CD4-positive, alpha-beta T cell treated with Interleukin-17A for 1 hour (primary cell): ENCODE measurements at places on chromosomes 16 and 17.

GRCh38 chr17:31525801-31526549 is 134.5 kb downstream of the RAB11FIP4 start:
- DNase-seq, result no peak

- DNase-seq, result no peak
Measured at GRCh38 chr16:52465711-52466267, 81.2 kb downstream of the TOX3 start.

DNA sequence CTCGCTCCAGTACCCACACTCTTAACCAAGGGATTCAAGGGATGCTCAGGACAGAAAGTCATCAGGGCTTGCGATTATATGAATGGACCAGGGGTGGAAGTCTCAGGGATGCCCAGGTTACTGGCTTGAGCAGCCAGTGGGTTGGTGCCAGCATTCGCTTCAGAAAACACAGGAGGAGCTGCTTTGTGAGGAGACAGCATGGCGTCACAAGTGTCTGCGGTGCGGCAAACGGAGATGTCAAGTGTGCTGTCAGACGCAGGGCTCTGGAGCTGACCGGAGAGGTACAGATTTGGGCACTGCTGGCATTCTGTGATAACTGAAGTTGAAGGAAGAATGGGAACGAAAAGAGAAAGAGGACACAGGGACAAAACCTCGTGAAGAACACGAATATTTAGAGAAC is 4.1 kb downstream of the MARCHF10 start:
- no peak for DNase-seq

GRCh38 chr17:60819447-60820130 is 141.9 kb downstream of the BCAS3 start:
- no peak for DNase-seq

- DNase-seq, result no peak
Measured at GRCh38 chr16:14511800-14512135, 118.3 kb downstream of the PARN start.

DNA sequence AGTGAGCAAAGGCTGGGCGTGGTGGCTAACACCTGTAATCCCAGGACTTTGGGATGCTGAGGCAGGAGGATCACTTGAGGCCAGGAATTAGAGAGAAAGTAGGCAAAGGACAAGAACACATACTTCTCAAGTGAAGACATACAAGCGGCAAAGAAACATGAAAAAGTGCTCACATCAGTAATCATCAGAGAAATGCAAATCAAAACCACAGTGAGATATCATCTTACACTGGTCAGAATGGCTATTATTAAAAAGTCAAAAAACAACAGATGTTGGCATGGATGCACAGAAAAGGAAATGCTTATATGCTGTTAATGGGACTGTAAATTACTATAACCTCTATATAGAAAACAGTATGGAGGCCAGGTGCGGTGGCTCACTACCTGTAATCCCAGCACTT is 12.2 kb upstream of the SLX4 start:
- no peak for DNase-seq

DNA sequence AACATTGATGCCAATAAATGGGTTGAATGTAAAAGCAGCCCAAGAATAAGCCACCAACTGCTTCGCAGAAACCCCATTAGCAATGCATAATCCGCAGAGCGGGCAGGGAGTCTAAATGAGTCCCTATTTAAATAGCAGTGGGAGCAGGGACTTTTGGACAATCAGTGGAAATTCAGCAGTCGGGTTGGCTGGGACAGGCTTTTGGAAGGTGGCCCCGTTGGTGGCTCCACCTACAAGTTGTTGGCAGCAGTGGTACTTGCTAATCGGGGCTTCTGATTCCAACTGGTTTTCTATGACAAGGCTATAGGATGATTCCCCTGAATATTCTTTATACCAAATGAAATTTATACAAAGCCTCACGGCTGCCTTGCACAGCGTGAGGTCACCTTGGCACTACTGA is 86.3 kb downstream of the WDR59 start:
- DNase-seq, result no peak

DNA sequence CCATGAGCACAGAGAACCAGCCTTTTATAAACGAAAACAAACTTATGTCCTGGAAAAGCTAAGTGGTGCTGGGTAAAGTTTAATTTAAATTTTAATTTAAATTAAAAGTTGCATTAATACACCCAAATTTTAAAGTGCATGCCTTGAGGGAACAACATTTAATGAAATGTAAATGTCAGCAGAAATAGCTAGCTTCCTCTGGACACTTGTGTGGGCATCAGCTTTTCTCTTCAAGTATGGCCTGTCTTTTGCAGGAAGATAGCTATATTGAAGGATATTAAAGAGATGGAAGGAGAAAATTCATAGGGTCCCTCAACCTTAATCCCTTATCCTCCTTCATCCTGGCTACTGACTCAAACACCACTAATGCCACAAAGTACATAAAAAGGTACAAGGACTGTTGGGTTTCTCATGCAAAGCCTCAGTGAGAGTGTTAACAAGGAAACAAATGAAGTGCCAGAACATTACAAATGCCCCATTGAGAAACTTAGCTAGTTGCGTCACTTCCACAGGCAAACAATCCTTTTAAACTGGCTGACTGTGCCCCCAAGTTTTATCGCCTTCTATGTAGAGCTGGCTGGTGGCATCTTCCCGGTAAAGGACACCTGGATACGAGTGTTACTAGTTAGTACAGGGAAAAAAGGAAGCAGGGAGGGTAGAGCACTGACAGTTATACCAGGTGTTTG is 14.1 kb downstream of the PHF12 start:
- no peak for DNase-seq

DNA sequence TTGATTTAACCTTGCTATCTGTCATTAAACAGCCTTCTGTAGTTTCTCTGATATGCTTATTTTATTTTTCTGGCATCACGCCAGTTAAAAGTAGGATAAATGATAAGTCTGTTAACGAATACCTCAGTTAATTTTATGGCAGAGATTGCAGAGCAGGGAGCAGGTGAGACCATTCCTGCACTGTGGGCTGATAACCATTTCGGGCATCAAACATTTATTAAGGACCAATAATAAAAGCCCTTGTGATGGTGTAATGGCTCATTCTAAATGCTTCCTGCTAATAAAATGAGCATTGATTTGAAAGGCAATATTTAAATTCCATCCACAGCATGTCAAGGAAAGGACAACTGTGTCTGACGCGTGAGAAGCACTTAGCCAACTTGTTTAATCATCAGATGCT is 94.1 kb downstream of the ASIC2 start:
- no peak for DNase-seq

DNA sequence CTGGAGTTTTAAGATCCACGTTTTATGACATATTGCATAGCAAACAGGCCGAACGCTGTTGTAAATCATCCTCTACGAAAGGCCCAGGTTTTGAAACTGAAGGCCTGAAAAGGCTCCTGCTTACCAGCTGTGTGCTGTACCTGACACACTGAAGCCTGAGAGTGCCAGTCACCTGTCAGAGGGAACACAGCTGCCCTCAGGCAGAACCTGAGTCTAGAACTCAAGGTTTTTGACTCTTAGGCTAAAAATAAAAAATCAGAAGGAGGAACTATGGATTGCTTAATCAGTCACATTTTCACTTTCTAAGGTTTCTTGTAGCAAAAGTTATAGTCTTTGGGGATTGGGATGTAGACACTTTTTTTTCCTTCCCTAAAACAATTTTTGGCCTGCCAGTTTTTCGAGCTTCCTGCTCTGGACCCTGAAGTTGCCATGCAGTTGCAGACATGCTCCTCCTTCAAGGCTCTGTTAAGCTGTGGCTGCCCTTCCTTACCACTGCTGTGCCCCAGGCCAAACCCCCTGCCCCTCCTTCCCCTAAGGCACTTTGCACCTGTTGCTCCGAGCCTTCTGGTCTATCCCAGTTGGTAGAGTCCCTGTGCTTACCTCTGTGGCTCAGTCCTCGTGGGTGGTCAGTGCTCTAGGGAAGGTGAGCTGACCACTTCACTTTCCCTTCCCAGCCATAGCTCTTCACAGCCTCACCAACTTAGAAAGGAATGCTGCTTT is 56.6 kb downstream of the TENT4B start:
- no peak for DNase-seq

DNA sequence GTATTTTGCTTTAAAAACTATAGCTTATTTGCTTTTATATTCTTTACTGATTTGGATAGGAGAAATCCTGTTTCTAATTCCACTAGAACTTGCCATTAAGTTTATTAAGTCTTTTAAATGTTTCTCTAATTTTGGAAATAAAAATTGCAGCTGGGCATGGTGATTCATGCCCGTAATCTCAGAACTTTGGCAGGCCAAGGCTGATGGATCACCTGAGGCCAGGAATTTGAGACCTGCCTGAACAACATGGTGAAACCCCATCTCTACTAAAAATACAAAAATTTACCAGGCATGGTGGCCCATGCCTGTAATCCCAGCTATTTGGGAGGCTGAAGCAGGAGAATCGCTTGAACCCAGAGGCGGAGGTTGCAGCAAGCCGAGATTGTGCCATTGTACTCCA is 30.7 kb downstream of the DNAH17 start:
- DNase-seq, result no peak

DNA sequence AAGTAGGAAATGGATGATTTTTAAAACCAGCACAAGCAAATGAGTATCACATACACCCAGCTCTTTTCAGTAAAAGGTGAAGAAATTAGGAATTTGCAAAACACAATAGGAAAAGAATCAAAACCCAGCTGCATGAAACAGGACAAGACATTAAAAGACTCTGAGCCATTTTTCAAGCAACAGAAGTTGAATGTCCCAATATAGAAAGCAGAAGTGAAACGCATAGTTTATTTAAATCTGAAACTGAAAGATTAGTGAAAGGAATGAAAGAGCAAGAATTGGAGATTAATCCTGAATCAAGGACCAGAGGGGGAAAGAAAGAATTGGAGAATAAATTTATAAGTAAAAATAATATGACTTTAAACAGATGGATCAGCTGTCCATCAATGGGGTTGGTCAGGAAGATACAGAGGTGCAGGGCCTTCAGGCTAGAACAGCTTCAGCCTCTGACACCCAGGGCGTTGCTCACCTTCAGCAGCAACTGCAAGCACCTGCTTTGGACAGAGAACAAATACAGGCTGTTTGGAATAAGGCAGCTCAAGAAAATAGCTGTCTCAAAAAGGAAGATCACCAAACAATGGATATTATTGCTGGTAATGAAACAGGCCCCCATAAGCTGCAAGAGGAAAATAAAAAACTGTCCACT is 3.9 kb upstream of the ARHGAP17 start:
- DNase-seq, result no peak

DNA sequence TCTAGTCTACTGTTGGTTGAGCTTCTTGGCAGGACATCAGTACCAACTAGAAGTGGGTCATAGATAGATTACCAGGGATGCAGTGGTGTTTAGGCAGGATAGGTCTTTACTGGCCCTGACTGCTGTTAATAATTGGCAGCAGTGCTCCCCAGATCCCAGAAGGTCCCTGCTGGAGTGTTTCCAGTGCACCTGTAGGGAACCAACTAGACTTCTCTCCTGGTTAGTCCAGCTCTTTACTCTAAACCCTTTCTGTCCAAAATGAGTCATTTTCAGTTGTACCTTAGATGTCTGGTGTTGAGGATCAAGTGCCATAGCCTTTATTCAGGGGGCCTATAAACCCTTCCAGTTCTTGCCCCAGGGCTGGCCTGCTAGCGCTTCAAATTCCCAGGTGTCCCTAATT is 8.7 kb downstream of the POLR2C start:
- DNase-seq, result no peak

DNA sequence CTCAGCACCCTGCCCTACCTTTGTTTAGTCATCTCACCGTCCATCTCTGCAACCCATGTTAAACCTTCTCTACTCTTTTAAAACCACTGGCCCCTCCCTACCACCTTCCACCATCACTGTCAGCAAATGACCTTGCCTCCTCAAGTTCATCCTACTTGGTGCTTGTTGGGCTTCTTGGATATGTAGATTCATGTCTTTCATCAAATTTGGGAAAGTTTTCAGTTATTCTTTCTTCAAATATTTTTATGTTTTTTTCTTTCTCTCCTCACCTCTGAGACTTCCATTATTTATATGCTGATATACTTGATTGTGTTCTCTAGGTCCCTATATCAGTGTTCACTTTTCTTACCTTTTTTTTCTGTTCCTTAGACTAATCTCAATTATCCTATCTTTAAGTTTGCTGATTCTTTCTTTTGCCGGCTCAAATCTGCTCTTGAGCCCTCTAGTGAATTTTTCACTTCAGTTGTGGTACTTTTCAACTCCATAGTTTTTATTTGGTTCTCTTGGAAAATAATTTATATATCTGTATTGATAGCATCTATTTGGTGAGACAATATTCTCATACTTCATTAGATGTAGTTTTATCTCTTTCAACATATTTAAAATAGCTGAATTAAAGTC is 28.7 kb upstream of the ALDH3A2 start:
- no peak for DNase-seq

DNA sequence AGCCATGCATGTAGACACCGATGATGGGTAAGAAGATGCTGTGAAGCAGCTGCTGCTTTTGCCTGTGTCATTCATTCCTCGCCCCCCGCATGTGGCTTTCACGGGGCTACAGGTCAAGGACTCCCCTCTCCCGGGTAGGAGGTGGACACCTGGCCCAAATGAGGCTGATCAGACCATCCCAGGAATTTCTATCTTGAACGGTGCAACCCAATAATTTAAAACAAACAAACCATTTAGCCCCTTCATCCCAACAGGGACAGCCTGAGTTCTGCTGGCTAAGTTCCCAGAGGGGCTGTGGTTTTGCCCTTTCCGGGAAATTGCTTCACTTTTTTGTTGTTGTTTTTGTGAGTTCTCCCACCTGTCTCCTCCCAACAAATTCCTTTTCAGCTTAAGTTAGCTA is 137.7 kb upstream of the CDH5 start:
- DNase-seq, result no peak

DNA sequence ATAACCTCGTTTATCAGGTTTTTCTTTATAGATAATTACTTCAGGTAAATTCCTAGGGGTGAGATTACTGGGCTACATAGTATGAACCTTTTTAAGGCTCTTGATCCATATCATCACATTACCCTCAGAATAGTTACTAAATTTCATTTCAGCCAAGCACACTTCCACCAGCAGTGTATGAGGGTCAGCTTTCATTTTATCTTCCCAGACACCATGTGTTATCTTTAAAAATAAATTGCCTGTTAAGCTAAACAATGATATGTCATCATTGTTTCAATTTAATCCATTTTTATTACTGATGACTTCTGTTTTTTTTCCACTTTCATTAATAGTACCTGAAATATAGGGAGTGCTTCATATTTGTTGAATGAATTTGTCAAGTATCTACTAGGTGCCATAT is 33.4 kb downstream of the PRKCA start:
- no peak for DNase-seq

GRCh38 chr17:2977157-2977556 is 86.2 kb downstream of the OR1D5 start:
- no peak for DNase-seq

DNA sequence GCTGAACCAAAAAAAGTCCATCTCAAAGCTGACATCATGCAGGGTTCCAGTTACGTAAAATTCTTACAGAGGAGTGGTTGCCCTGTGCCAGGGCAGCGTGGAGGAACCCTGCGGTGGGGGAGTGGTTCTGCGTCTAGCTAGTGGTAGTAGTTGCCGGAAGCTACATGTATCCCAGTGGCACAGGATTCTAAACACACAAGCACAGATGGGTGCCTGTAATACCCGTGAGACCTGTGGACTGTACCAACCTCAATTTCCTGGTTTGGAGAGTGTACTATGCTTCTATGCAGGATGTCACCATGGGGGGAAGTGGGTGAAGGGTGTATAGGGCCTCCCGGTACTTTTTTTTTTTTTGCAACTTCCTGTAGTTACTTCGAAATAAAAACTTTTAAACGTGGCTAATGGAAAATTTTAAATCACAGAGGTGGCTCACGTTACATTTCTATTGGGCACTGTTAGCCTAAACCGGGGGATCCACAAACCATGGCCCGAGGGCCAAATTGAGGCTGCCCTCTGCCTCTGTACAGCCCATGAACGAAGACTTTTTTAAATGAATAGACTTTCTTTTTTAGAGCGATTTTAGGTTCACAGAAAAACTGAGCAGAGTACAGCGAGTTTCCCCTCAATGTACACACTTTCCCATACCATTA is 38.5 kb downstream of the TBC1D16 start:
- DNase-seq, result peak; percentile 95
